Head of caudate nucleus (tissue), 42 donors: ENCODE measurements at places on chromosomes 3 and 15.

- DNase-seq: no peak
These were observed 62.6 kb downstream of the SLC7A14 start for GRCh38 chr3:170523248-170523647.

- peak; percentile 60 for DNase-seq
These were observed 12.4 kb upstream of the SOX2 start for GRCh38 chr3:181699171-181699903.

GRCh38 chr3:175304404-175304803 is 445.3 kb downstream of the NAALADL2 start:
- DNase-seq: no peak

DNA sequence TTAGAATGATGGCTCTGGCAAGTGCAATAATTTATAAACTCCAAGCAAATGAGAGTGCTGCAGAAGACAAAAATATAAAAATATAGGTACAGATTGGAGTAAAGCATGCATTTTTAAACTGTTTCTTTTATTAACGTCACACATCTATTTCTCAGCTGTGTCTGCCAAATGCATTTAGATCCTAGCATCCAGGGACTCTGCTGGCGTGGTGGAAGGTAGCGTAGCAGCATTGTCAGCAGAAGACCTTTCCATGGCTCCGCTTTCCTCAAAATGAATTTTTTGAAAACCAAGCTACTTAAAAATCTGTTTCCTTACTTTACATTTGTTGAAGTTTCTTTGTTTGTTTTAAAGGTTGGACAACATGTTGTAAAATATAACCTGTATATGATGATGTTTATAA is 16.3 kb upstream of the ATP10A start:
- no peak for DNase-seq

- no peak for DNase-seq
These were observed 11.0 kb upstream of the ADCY5 start for GRCh38 chr3:123459862-123460261.

DNA sequence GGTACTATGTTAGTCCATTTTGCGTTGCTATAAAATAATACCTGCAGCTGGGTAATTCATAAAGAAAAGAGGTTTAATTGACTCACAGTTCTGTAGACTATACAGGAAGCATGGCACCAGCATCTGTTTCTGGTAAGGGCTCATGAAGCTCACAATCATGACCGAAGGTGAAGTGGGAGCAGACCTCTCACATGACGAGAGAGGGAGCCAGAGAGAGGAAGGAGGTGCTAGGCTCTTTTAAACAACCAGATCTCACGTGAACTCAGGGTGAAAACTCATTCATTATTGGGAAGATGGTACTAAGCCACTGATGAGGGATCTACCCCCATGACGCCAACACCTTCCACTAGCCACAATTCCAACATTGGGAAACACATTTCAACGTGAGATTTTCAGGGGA is 301.7 kb upstream of the MDFIC2 start:
- DNase-seq: no peak

GRCh38 chr3:83002869-83003445 is 1241.5 kb upstream of the GBE1 start:
- no peak for DNase-seq

- DNase-seq: no peak
These were observed 150.1 kb downstream of the PLD1 start for GRCh38 chr3:171660188-171660587.

DNA sequence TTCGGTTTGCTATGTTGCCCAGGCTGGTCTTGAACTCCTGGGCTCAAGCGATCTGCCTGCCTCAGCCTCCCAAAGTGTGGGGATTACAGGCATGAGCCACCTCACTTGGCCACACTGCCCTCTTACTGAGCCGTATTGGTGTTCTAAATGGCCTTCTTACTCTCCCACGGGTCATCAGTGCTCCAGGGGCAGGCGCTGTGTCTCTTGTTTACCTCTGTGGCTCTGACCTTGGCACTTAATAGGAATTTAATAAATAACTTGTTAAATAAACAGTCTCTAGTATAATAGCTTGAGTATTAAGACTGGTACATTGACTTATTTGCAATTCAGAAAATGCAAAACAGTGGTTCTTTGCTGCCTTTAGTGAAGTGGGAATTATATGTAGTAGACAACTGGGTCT is 13.7 kb downstream of the FLNB start:
- no peak for DNase-seq

DNA sequence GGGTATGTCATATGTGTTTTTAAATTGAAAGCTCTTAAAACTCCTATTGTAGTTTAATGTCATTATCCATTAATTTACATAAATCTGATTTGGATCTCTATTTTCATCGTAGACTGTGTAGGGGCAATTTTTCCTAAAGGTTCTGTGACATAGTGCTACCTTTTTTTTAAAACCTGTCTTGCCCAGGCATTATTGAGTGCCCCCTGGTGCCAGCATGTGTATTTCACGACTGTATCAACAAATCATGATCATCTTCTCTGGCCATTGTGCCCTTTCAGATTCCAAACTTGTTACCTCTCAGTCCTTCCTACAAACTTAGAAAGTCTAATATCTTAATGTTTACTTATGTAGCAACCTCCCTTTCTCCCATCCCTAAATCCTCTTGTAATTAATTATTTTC is 97.2 kb upstream of the FLNB start:
- no peak for DNase-seq

DNA sequence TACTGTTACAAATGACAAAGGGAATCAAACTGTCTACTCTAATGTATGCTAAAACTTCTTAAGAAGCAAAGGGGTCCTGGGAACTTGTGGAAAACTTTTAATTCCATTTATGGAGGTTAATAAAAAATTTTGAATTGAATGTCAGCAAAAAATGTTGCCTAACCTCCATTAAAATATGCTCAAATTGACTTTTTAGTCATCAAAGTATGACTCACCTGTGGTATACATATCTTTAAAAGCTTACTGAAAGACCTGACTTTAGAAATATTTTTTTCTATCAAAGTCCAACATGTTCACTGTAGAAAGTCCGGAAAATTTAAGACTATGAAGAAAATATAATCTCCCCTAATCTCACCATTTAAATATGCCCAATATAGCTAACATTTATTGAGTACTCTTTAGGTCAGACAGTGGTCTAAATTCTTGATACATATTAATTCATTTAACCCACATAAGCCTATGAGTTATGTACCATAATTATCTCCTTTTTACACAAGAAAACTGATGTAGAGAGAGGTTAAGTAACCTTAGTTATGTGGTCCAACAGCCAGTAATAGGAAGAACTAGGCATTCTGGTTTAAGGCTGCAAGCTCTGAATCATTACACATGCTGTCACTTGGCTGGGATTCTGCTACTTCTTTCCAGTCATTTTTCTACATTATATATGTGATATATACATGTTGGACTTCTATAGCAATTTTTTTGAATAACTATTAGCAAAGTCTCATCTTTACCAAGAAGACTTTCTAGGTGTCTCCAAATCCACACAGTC is 83.6 kb downstream of the PDZRN3 start:
- DNase-seq: no peak

- DNase-seq: no peak
These were observed 64.4 kb upstream of the CRTC3 start for GRCh38 chr15:90465140-90465929.

GRCh38 chr3:70138606-70139005 is 139.1 kb downstream of the SAMMSON start:
- DNase-seq: no peak

GRCh38 chr15:92579486-92579885 is 76.1 kb downstream of the FAM174B start:
- no peak for DNase-seq

GRCh38 chr3:155411500-155412223 is 118.2 kb upstream of the STRIT1 start:
- no peak for DNase-seq

DNA sequence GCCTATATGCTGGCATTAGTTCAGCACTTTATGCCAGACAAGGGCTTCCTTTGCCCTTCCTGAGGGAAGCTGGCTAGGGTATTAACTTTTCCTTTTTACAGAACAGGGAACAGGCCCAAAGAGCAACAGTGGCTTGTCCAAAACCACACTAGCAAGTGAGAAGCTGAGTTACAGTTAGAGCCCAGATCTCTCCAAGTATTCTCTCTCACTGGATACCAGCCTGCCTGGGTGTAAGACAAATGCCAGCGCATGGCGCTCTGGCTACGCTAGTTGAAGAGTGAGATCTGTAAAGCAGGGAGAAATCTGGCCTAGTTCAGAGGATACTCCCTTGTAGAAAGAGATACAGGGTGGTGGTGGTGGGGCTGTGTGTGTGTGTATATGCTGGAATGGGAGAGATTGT is 38.4 kb downstream of the RAB11A start:
- peak; percentile 20 for DNase-seq

DNA sequence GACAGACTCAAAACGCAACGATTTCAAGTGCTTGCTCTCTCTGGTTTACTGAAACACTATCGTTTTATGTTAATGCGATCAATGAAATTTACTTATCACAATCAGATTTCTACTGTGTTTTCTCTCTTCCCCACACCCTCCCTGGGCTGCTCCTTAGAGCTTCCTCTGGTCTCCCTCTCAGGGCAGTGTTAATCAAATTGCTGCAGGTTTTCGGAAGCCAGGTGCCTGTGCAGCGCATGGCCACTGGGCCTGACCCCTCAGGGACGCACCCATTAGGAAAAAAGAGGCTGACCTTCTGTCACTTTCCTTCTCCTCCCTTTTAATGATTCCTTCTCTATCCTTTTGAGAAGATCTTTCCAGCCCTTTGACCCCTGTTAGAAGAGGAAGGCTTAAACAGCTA is 134.5 kb upstream of the ONECUT1 start:
- no peak for DNase-seq

GRCh38 chr3:4889896-4890295 is 89.3 kb upstream of the BHLHE40 start:
- no peak for DNase-seq

GRCh38 chr3:3907023-3907422 is 107.8 kb downstream of the LRRN1 start:
- no peak for DNase-seq

DNA sequence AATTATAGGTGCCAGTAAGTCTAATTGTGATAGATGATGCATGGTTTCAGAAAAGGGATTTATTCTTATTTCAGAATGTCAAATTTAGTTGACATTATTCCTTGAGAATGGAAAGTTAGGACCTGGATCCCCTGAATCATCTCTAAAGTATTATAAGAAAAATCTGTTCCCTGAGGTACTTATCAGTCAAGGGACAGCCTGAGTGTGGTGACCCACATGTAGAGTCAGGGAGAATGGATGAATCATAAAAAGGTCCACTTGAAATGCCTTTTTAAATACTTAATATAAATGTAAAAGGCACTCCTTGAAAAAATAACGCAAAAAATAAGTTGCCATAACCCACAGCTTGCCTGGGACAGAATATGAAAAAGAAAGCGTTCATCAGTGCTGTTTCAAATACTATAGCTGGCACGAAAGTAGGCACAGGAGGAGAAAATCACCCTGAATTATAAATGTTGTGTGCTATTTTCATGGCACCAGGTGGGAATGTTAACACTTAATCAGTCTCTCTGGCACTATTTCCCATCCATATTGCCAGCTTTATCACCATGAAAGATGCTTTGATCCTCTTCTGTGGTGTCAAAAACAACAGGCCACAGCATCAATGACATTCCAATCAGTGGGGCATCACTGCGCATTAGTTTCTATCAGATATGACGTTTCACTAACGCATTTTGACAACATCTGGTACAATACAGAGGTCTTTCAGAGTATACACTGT is 208.5 kb downstream of the EPHA3 start:
- no peak for DNase-seq

GRCh38 chr15:58283302-58283701 is 145.1 kb downstream of the AQP9 start:
- no peak for DNase-seq

DNA sequence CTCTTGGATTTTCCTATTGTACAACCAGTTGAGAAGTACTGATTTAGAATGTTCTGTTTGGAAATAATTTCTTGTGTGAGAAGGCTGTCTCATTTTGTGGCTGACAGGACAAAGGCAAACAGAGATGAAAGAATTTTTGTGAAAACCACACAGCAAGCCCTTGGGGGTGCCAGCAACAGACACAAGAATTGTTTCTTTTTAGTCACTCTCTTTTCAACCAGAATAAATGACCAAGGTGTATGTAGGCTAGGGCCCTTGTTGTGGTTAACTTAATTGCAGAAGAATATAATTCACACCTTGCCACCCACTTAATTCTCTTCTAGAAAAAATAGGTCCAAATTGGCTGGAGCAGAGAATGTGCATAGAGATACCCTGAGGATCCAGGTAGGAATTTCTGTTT is 329.4 kb upstream of the TBC1D5 start:
- DNase-seq: no peak

DNA sequence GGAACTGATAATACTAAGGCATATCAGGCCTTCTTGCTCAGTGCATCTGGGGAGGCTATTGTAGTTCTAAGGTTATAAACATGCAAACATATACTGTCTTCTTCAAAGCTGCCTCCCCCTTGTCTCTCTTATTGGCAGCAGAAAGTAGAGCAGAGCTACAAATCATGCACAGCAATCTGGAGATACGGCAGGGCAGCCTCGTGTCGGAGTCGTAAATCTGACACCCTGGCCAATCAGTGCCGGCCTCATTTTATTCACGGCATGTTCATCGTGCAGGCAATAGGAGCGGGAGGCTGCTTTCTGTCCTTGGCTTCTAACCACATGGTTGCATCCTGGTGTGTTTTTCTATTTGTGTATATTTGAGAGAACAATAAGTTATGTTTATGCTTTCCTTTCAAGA is 300.2 kb upstream of the CNTN6 start:
- no peak for DNase-seq

GRCh38 chr15:29593629-29594028 is 228.6 kb downstream of the TJP1 start:
- no peak for DNase-seq

- DNase-seq: no peak
These were observed 760.2 kb downstream of the NAALADL2 start for GRCh38 chr3:175619369-175619768.

- DNase-seq: no peak
These were observed 655 bp upstream of the RAB11A start for GRCh38 chr15:65868546-65869125.

DNA sequence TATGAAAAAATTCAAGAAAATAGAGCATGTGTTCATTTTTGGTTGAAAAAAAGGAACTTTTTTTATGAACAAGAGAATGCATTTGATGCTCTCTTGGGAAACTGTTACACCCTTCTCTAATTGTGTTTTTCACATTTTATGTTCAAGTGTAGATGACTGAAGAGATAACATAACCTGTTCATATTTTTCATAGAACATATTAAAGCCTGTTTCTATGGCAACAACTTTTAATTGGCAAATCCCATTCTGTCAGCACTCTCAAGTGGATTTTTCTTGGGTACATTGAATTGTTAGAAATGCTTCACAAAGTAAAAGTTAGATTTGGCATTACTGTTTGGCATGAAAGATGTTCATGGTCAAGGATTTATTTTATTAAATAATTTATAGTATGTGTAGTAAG is 117.5 kb downstream of the MBNL1 start:
- no peak for DNase-seq

- DNase-seq: no peak
These were observed 211.9 kb upstream of the PRICKLE2 start for GRCh38 chr3:64437131-64437530.

DNA sequence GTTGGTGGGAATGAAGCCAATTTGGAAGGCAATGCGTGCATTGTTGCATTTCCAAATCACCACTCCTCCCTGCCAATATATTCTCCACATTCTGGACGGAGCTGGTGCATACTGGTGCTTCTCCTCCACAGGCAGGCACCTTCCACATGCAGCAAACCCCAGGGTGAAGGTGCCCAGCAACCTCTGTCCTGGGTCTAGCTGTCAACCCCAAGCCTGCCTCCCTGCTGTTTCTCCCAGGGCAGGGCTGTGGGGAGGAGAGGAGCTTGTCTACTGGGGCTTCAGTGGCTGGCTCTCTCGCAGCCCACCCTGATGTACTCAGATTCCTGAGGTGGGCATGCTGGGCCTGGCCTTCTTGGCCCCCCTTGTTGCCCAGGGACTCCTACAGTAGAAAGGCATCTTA is 20.1 kb downstream of the GASK1A start:
- DNase-seq: no peak
